ENCODE measurements at places on chromosomes 13 and 19.

DNA sequence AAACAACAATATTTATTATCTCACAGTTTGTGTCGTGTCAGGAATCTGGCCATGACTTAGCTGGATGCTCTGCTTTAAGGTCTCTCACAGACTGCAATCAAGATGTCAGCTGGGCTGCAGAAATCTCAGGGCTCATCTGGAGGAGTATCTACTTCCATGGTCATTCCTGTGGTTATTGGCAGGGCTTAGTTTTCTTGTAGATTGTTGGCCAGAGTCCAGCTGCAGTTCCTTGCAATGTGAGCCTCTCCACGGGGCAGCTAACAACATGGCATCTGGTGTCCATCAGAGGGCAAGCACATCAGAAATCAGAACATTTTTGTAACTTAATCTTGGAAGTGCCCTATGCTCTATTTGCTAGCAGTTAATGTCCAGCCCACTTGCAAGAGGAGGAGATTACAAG, 45.7 kb upstream of the TDRD3 start:
- no peak for DNase-seq

DNA sequence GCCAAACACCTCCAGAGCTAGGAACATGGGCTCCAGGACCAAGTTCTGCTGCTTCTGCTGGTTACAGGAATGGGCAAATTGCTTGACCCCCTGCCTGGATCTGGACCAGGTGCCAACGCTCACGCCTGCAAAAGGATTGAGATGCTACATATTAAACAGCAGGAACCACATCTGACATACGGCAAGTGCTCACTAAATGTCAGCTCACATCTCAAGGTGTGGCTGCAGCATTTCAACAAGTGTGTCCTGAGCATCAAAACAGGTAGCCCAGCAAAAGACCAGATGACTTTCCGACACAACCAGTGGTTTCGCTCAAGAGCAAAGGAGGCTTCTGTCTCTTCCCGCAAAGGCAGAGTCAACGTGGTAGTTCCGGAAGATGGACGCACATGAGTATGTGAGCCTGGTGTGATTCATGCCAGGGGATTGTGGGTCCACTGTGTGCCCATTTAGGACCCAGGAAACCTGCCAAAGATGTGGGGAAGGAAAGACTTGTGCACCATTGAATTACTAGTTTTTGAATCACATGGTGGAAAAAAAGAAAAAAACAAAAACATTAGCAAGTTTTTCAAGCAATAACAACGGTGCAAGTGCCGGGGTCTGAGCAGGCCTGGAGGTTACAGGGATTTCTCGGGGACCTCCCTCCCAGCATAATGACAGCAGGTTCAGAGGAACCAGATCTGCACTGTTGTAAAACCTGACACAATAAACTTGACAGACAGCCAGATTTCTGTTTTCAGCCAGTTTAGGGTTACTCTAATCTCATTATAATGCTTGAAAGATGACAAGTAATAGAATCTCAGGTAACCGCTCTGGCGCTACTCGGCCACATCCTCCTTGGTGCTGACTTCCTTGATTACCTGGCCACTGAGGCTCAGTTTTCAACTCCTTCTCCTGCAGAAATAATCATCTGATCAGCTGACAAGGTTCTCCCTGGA, 77.9 kb downstream of the SOX1 start:
- DNase-seq = no peak

- peak; percentile 76 for DNase-seq
Observed at GRCh38 chr19:17755977-17756670, 4.8 kb downstream of the FCHO1 start.

GRCh38 chr13:90118467-90119071, 1228.9 kb upstream of the MIR17HG start:
- no peak for DNase-seq

GRCh38 chr13:90806016-90806615, 541.4 kb upstream of the MIR17HG start:
- no peak for DNase-seq

DNA sequence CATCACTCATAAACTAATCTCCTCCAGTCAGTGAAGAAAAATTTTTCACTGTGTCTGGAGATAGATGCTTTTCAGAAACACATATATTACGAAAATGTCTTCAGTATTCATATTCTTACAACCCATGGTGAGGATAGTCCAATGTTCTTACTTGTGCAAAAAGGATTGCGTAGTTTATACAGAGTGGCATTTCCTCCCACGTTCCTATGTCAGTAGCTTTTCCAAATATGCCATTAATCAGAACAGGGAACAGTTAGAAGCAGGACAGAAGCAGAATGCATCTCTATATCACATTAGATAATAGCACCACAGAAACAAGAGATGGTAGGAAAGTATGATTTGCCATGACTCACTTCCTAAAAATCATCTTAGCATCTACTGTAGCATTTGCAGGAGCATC, 282.9 kb downstream of the SLITRK5 start:
- DNase-seq = no peak

All from NCI-H2171 (cell line).